ENCODE measurements at places on chromosomes 5 and 9.

DNA sequence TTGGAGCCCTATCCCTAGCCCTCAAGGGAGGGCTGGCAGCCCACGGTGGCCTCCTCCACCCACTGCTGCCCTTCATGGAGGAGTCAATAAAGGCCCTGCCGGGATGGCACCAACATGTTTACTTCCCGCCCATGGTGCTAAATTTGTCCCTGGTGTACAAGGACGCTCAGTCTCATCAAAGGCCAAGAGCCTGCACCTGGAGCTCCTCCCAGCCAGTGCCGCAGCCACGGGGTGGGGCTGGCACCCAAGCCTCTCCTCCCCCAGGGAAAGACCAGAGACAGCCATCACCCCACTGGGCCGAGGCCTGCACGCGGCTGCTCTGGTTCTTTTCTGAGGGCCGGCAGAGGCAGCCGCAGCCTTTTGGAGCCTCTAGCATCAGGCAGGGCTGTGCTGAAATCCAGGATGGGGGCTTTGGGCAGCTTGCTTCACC lies 34.8 kb upstream of the RXRA start:
- no peak for DNase-seq

DNA sequence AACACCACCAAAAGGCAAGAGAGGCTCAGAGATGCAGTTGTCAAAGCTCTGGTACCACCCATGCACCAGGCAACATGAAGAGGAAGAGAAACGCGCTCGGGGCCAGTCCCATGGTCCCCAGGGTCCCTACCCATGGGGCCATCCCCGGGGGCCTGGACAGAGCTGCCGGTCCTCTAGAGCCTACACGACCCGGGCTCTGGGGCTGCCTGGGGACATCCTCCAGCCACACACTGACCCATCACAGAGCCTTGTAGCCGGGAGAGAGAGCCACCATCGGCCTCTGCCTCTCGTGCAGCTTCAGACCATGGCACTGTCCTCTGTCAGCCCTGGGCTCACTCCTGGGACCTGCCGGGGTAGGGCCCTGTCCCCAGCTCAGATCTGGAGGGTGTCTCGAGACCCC lies 23.7 kb downstream of the VAV2 start:
- no peak for DNase-seq

- DNase-seq: no peak
These were observed 233.5 kb upstream of the WWC1 start for GRCh38 chr5:168057905-168058304.

DNA sequence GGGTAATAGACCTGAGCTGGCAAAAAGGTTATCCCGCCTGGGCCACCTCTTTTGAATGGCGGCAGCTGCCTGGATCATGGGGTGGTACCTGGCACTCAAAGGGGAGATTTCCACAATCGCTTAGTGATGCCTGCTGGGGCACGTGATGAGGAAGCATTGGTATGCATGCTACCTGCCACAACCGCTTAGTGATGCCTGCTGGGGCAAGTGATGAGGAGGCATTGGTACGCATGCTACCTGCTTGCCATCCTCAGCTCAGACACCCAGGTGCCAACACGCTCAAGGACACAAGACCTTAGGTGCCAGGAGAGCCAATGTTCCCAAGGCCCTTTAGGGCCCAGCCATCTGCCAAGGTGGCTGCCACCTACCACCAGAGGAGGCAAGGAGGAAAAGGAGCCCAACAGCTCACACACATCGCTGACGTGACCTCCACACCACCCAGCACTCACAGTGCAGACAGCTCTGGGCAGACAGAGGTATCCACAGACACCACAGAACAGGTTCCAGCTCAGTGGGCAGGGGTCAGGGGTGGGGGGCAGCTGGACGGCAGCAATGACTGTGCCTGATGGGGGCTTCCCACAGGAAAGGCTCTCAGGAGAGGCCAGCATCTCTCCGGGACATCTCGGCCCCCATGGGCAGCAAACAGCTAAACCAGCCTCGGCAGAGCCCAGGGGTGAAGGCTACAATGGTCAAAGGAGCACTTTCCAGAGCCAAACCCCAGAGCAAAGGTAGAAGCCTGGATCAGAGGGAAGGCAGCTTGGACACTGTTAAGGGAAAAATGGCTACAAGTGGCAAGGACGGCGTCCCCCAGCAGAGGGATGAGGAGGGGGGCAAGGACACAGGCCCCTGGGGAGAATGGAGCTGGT lies 43.0 kb upstream of the SARDH start:
- DNase-seq: no peak
